ENCODE measurements at places on chromosomes 6 and 20.
A peak's percentile ranks its signal among the peaks of the same experiment; 100 is the strongest.

GRCh38 chr6:18536591-18537055 is 149.5 kb downstream of the RNF144B start:
- no peak for DNase-seq

- no peak for DNase-seq
Observed at GRCh38 chr6:17820055-17820454, 113.3 kb upstream of the NUP153 start.

GRCh38 chr6:141657812-141658211 is 474.9 kb upstream of the GJE1 start:
- no peak for DNase-seq

DNA sequence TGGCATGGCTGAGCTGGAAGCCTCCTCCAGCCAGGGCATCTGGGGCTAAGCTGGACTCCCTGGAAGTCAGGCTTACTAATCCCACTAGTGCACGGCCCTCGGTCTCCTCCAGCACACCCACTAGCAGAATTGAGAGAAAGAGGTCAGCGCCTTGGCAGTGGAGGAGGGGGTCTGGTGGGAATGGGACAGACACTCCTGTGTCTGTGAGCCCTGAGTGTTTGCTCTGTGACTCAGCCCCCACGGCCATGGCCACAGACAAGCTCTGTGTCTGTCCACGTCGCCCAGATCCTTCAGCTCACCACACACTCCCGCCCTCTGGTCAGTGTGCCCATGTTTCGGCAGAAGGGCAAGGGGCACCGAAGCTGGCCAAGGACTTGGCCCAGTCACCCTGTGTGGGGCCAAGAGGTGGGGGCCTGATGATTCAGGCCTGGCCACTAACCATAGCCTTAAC is 8.8 kb downstream of the MDFI start:
- DNase-seq, result no peak

DNA sequence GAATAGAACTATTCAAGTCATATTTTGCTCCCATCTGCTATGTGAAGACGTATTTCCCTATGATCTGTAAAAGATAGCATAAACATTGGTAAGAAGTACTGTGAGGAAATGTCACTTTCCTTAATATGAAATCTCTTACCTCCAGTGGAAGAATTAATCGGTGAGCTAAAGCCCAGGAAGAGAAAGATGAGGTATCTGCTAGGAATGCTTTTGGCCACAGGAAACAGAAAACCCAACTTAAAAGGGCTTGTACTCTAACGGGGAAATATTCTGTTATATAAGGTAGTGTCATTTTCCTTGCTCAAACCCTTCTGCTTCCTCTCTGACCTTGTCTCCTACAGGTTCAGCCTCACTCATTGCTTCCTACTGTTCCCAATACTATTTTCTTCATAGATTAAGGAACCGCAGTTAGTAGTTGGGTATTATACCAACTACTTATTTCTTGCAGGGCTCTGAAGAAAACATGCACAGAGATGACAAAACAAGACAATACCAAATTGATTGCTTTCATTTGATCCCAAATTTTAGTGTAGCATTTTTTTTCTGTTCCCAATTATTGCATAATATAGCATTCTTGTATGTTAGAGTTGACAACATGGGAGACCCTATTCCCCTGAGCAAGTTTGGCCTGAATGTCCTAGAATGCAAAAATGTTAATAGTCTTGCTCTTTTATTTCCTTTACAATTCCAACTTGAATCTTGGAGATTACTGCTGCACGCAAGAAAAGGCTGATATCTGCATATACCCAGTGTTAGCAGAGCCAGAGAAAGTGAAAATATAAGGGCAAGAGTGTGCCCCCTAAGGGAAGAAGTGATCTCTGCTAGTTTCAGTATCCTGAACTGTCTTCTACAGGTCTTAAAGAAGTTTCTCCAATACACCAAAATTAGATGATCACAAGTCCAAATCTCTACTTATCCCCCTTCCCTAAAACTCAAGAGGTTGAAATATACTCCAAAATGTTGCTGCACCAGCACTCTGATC is 65.3 kb downstream of the AFG1L start:
- peak; percentile 9 for DNase-seq

GRCh38 chr6:11750682-11751081 is 27.9 kb downstream of the ADTRP start:
- DNase-seq, result no peak

- DNase-seq, result no peak
Observed at GRCh38 chr20:61558726-61559125, 306.7 kb downstream of the CDH4 start.
